Left renal cortex interstitium (tissue), 4 donors: ENCODE measurements at places on chromosomes 2 and 18. TPM values are rescaled to one million over a fixed set of nuclear protein-coding genes. Genes with fewer than 3 reads are reported as not detected.

Gene RTP5
- not detected for polyA plus RNA-seq

DNA sequence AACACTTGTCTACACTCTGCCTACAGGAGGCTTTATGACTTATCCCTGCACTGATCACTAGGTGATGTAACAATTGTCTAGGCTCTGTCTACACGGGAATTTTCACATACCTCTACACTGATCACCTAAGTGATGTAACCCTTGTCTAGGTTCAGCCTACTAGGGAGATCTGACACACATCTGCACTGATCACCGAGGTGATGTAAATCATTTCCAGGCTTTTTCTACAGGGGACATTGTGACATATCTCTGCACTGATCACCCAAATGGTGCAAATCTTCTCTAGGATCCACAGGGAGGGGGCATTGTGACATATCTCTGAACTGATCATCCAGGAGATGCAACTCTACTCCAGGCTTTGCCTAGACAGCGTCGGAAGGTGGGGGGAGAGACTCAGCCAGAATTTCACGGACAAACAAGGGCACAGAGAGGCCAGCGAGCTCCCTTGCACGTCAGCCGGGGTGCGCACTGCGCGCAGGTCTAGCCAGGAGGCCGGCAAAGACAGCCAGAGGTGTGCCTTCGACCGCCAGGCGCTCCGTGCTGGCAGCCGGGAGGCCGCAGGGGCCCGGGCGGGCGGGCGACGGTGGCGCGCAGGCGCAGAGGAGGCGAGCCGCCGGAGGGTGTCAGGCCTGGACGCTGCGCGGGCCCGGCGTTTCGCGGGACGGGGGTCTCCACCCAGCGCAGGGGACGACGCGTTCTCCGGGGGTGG lies 46.9 kb upstream of the USP14 start:
- peak; percentile 46 for DNase-seq

- no peak for DNase-seq
Observed at GRCh38 chr2:16302431-16303272, 362.3 kb downstream of the MYCN start.

Gene MTCL1
- 16.7 TPM for polyA plus RNA-seq

- DNase-seq = no peak
Observed at GRCh38 chr2:199092419-199092818, 365.3 kb downstream of the SATB2 start.

Gene SPOPL
- polyA plus RNA-seq = 25.1 TPM

- peak; percentile 29 for DNase-seq
Observed at GRCh38 chr2:237353215-237353614, 60.7 kb downstream of the COL6A3 start.

GRCh38 chr2:40466332-40466906 lies 14.5 kb upstream of the SLC8A1 start:
- no peak for DNase-seq

DNA sequence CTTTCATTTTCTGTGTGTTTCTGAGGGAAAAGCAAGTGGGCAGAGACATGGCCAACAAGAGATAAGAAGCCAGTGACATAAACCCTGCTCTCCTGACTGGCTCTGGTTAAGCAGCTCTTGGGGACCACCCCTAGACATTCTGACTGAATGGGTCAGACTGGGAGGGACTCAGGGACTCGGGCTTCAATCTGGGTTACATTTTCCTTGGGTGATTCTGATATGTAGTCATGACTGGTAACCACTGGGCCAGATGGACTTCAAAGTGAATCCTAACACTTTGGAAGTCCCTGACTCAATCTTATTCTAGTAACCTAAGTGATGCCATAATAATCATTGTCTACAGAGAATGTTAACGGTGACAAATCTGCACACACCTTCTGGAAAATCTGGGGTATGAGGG lies 397.8 kb downstream of the NBAS start:
- no peak for DNase-seq

DNA sequence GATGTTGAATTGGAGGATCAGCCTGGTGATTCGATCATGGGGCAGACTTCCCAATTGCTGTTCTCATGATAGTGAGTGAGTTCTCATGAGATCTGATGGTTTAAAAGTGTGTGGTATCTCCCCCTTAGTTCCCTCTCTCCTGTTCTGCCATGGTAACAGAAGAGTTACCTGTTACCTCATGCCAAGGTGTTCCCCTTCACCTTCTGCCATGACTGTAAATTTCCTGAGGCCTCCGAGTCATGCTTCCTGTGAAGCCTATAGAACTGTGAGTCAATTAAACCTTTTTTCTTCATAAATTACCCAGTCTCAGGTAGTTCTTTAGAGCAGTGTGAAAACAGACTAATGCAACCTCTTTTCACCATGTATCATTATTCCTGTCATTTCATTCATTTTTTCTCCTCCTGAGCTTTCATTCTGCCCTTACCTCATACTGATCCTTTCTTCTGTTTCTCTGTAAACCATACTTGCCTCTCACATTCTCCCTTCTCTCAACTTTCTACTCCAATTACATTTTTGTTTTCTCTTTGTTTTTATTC lies 22.0 kb downstream of the STARD6 start:
- DNase-seq = no peak

Gene IL1RL2
- polyA plus RNA-seq = 0.82 TPM

DNA sequence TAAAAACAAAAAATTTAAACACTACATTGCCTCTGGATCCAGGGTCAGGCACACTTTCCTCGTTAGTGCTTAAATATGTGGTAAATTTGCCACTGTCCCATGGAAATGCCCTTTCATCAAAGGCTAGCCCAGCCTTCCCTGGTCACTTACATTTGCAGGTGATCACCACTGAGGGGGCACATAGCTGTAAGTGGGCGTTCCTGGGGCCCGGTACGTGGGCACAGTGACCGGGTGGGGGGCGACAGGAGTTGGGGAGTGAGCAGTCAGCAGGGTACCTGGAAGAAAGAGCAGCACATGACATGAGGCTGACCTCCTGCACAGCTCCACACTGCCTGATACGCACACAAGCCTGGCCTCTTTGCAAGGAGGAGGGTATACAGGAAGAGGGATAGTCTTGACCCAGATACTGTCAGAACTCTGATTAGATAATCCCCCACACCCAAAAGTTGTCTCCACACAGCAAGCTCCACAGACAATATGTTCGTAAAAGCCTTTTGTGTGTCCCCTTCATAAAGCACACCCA lies 40.5 kb downstream of the FAM168B start:
- no peak for DNase-seq

- no peak for DNase-seq
Observed at GRCh38 chr2:203732953-203733510, 26.6 kb downstream of the CD28 start.

DNA sequence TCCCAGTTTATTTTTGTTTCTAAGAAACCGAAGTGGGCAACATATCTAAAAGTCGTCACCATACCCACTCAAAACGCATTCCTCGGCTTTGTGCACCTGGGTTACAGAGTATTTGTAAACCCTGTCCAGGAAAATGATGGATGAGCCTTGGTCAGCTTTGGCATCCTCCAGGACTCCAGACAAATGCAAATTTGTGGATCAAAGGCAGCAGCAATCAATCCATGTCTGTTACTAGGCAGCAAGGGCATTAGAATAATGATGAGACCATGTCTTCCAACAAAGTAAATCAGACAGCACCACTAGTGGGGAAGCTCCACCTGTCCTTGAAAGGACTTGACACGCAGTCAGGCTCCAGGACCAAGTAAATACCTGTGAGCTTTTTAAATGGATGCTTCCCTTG lies 672.6 kb upstream of the GYPC start:
- DNase-seq = no peak

Gene MAP4K3
- polyA plus RNA-seq = 62.6 TPM

Gene FEV
- 0.13 TPM for polyA plus RNA-seq

DNA sequence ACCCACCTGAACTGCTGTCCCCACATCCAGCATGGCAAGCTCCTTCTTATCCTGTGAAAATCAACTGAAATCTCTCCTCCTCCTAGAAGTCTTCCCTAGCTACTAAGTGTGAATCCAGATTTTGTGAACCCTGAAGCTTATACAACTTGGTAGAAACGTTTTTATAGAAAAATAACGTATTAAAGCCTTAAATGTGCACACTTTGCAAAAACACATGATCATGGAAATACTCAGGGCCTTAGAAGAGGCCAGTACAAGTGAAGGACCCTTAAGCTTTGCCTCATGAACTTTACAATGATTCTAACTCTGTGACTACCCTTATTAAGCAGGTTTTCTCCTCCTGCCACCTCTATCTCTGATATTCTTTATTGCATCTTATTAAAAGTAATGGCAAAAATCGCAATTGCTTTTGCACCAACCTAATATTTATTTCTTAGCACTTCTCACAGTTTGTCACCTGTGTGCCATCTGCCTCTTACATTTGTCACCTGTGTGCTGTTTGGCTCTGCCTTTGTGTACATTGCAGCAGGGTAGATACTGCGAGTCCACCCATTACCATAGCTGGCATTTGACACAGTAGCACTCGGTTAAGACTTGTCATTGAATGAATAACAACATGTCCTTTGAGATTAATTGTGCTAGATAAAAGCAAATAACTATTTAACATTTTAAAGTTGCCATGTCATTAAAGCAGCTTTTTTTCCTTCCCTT lies 42.2 kb downstream of the FRZB start:
- no peak for DNase-seq

- DNase-seq = no peak
Observed at GRCh38 chr2:206211657-206212255, 52.1 kb downstream of the EEF1B2 start.

DNA sequence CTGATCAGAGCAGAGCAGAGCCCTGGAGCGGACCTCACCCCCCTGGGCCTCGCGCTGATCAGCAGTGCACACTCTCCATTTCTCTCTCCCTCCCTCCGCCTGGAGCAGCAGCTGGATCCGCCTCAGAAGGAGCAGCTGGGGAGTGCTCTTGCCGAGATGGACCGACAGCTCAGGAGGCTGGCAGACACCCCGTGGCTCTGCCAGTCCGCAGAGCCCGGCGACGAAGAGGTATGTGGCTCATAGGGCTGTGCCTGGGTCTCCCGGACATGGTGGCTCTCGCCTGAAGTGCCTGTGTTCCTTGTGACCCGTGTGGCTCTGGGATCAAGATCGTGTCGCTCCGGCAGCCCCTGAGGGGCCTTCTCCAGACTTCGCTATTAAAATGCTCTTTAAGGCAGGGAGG lies 102.5 kb downstream of the USP40 start:
- no peak for DNase-seq

Gene REG1B
- not detected for polyA plus RNA-seq

GRCh38 chr2:150570712-150571111 lies 83.2 kb upstream of the RND3 start:
- DNase-seq = no peak

GRCh38 chr2:33727361-33728032 lies 128.4 kb upstream of the FAM98A start:
- DNase-seq = no peak

GRCh38 chr2:28155086-28155485 lies 237.6 kb upstream of the FOSL2 start:
- DNase-seq = no peak

DNA sequence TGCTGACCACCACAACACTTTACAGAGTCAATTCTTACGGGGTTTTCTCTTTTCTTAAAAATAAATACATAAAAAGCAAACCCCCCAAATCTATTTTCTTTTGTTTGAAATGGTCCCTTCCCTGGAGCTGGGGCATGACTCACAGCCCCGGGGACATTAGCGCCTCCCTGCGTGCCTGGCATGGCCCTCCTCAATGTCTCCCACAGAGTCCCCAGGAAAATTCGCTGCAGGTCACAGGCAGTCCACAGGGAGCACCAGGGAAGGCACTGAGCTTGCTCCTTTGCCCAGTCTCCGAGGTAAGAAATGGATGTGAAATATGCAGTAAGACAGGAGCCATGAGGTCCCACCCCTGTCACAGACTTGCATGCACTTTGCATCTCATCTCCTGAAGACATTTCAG lies 142.5 kb downstream of the LAMA1 start:
- DNase-seq = no peak

DNA sequence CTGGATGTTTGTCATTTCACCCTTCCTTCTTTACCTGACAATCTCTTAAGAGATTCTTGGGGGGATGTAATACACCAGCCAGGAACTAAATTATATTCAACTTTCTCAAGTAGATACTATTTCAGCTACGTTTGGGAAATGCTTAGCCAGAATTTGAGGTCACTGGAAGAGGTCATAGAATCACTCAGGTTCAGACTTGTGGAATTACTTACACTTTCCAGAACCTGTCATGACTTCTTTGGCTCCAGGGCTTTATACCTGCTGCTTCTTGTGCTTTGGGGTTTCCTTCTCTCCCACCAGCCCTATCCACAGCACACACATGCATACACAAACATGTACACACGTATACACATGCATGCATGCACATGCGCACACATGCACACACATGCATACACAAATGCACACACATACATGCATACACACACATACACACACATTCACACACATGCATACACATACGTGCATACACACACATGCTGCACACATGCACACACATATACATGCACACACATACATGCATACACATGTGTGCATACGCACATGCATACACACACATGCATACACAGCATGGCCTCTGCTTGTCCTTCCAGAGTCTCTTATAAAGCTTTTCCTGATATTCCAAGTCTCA lies 23.5 kb upstream of the ANXA4 start:
- DNase-seq = no peak

DNA sequence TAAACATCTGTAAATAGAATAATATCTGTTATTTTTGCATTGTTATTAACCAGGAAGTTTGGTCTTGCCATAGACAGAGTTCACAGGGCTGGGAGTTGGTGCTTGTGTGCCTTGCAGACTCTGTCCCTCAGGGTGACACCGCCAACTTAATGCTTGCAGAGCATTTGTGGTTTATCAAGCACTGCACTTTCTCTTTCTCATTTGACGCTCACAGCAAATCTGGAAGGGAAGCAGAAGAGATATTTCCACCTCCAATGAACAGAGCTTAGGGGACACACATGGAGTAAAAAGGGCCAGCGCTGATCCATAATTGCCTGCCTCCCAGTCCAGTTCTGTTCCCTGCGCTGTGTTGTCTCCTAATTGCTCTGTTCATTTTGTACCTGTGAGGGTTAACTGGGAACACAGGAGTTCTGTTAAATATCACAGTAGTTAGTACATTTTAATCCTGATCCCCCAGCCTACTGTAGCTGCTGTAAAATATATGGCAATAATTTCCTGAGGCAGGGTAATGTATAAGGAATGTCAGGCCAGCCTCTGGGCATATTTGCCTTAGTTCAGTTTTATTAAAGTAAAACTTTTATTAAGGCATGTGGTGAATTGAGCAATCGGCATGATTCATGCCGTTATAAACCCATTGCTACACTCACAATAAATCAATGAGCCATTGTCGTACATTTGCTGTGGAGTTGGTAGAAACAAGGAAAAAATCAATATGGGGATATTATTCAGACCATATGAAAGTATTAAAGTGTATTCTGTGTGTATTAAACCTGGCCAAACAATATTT lies 182.5 kb upstream of the OSR1 start:
- no peak for DNase-seq

- no peak for DNase-seq
Observed at GRCh38 chr18:78099979-78100588, 850.4 kb downstream of the GALR1 start.
